Hindlimb muscle (tissue), 1 donor: ENCODE measurements at places on chromosomes 2 and 18. TPM values are rescaled to one million over a fixed set of nuclear protein-coding genes. Genes with fewer than 3 reads are reported as not detected.

NEURL3 gene
- polyA plus RNA-seq: 0.22 TPM

CHRND gene
- polyA plus RNA-seq: 173 TPM

YIPF4 gene
- polyA plus RNA-seq: 39.9 TPM

DNA sequence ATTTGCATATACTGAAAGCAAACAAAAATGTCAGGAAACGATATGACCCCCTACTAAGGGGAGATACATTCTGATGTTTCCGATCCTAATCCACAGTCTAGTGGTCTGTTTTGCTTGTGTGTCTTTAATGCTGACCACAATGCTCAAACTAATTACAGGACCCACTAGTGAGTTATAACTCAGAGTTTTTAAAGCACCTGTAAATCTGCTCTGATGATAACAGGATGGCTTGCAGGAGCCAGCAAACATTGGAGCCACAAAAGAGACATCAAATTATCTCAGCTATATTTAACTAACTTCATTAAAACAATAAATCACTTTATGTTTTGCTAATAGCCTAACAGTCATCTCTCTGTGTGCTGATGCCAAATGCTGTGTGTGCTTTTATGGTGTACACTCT lies 300.3 kb downstream of the NBAS start:
- no peak for DNase-seq

DNA sequence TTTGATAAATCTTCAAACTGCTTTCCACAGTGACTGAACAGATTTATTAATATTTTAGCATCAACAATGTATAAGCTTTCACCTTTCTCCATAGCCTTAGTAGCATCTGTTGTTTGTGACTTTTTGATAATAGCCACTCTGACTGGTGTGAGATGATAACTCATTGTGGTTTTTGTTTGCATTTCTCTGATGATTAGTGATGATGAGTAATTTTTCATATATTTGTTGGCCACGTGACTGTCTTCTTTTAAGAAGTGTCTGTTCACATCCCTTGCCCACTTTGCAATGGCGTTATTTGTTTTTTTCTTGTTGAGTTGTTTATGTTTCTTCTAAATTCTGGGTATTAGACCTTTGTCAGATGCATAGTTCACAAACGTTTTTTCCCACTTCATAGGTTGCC lies 952.9 kb downstream of the TRIB2 start:
- DNase-seq: no peak

- peak; percentile 66 for DNase-seq
Observed at GRCh38 chr2:213251618-213252017, 32.6 kb upstream of the SPAG16 start.
